ENCODE measurements at places on chromosomes 4 and X. TPM values are rescaled to one million over a fixed set of nuclear protein-coding genes. Genes with fewer than 3 reads are reported as not detected.

PF4V1 gene
- not detected for total RNA-seq

TXK gene
- total RNA-seq, result 0.85 TPM

EVC2 gene
- 0.61 TPM for total RNA-seq

MXRA5 gene
- 0.67 TPM for total RNA-seq

MAGEA8 gene
- total RNA-seq, result not detected

BEND2 gene
- not detected for total RNA-seq

MAGEE2 gene
- total RNA-seq, result not detected

CHIC1 gene
- 12.6 TPM for total RNA-seq

SPOCK3 gene
- total RNA-seq, result not detected

SLC25A43 gene
- total RNA-seq, result 1.1 TPM

MSN gene
- total RNA-seq, result 141 TPM

ENOX2 gene
- 19.1 TPM for total RNA-seq

- no peak for DNase-seq
Observed at GRCh38 chrX:27039332-27039731, 423.8 kb downstream of the PPP4R3C start.

- no peak for DNase-seq
Observed at GRCh38 chrX:11446336-11446735, 153.1 kb downstream of the AMELX start.

DNA sequence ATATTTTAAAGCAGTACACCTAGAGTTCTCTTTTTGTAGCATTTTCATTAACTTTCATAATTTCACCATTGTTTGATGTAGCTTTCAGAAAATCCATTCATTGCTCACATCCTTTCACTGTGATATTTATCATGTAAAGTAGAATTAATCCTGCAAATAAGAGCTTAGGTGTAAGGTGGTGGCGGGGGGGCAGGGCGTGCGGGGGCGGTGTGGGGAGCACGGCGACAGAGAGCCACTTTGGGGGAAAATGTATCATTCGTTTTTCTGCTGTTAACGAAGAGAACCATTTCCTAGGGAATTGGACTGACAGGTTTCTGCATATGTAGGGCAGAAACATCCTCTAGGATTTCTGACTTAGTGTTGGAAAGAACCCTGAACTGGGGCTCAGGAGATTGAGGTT is 82.6 kb upstream of the BRS3 start:
- no peak for DNase-seq

DNA sequence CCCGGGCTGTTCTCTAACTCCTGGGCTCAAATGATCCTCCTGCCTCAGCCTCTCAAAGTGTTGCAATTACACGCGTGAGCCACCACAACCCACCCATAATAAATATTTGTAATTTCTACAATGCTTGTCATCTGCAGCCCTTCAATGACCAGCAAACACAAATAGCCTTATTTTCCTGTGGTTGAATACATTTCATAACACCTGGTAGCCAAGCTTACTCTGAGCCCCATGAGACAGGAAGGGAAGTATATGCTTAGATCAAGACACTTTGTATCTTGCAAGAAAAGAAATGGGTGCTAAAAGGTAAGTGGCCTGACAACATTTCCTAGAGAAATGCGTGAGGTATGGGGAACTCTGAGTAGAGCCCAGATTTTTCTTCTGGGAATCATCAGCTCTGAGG is 56.9 kb upstream of the PDGFRA start:
- DNase-seq, result no peak

- no peak for DNase-seq
Observed at GRCh38 chr4:15182600-15183220, 180.4 kb downstream of the CPEB2 start.

DNA sequence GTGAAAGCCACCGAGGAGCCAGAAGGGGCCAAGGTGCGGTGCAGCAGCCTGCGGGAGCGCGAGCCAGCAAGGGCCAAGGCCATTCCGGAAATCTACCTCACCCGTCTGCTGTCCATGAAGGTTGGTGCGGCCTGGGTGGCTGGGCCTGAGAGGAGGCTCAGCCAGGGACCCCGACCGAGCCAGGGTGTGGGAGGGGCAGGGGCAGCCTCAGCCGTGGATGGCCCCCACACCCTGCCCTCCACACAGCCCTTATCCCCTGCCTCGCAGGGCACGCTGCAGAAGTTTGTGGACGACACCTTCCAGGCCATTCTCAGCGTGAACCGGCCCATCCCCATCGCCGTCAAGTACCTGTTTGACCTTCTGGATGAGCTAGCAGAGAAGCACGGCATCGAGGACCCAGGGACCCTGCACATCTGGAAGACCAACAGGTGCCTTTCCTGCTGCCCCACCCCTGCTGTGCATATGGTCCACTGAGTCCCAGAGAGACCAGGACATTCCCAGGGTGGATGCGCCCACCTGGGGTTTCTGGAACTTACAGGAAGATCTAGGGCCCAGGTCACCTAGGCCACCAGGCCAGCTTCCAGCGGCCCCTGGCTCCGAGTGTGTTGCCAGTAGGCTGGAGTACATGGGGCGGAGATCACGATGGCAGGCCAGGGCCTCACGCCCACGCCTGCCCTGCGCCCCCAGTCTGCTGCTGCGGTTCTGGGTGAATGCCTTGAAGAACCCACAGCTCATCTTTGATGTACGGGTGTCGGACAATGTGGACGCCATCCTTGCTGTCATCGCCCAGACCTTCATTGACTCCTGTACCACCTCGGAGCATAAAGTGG is 3.4 kb upstream of the SRPK3 start:
- peak; percentile 2 for DNase-seq

GRCh38 chr4:77451530-77451929 is 154.1 kb upstream of the CXCL13 start:
- no peak for DNase-seq

GRCh38 chrX:68928401-68928800 is 99.6 kb downstream of the EFNB1 start:
- DNase-seq, result no peak

- DNase-seq, result no peak
Observed at GRCh38 chr4:46404981-46405380, 15.1 kb upstream of the GABRA2 start.

GRCh38 chrX:3340016-3340415 is 6.4 kb downstream of the MXRA5 start:
- no peak for DNase-seq

GRCh38 chr4:185513489-185514181 is 21.7 kb downstream of the PDLIM3 start:
- peak; percentile 35 for DNase-seq

DNA sequence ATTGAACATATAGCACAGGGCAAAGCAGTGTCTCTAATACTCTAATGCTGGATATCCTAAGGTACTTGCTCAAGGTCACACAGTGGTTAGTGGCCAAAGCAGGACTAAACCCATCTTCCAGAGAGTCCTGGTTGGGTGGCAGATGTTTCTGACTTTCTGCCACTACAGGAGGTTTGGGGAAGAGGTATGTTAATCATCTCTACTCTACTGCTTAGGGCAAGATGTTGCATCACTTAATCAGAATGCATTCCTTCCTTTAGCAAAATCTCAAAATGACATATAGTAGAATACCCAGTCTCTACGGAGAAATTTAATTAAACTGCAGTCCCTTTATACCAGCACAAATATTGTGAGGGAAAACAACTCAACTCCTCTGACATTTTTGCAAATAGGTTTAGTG is 190.7 kb upstream of the FAM241A start:
- DNase-seq, result no peak

- DNase-seq, result peak; percentile 14
Observed at GRCh38 chr4:11427121-11427996, 1.3 kb downstream of the HS3ST1 start.

GRCh38 chr4:106775636-106776035 is 260.5 kb downstream of the DKK2 start:
- DNase-seq, result no peak

GRCh38 chrX:84441143-84441542 is 61.1 kb downstream of the HDX start:
- DNase-seq, result no peak

Data from heart right ventricle (tissue), 16 donors.